ENCODE measurements at places on chromosomes 11 and 22. TPM values are rescaled to one million over a fixed set of nuclear protein-coding genes. Genes with fewer than 3 reads are reported as not detected.

GGTLC3 gene
- total RNA-seq, result not detected

CARD18 gene
- not detected for total RNA-seq

TBX1 gene
- total RNA-seq, result not detected

KRTAP5-7 gene
- not detected for total RNA-seq

GRCh38 chr11:110299006-110299785 lies 2.8 kb upstream of the RDX start:
- no peak overlapping the region for H3K27ac ChIP-seq
- DNase-seq, result peak; percentile 61
- H3K4me3 ChIP-seq, result peak overlapping the region; percentile 43
- peaks cover 3% of the 10 kb centered on the region for H3K4me1 ChIP-seq

GRCh38 chr11:118078911-118079411 lies 2.1 kb downstream of the TMPRSS4 start:
- no peaks in the 10 kb centered on the region for H3K27me3 ChIP-seq
- no peak overlapping the region for H3K4me3 ChIP-seq
- peak overlapping the region; percentile 29 for H3K27ac ChIP-seq
- DNase-seq, result no peak

DNA sequence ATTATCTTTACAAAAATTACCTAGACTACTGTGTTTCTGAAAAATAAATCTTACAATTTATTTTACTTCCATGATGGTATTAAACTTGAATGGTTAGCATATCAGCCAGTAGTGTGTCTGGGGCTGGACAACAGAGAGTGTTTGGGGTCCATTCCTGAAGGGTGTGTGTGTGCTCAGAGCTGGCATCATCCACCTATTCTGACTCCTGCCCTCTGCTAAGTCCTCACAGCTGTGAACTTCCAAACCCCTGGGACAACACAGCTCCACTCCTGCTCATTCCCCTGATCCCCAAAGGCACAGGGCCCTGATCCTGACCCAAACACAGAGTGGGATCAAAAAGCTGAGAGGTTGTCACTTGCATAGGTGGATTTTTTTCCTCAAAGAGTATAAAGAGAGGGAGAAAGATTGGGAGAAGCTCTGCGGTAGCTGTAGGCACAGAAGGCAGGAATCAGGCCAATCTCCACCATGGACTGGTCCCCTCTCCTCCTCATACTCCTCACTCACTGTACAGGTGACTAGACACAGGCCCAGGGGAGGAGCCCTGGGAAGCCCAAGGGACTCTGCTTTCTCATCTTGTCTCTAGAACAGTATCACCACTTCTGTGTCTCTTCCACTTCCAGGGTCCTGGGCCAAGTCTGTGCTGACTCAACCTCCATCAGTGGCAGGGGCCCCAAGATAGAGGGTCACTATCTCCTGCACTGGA lies 55.7 kb upstream of the TOP3B start:
- H3K4me1 ChIP-seq, result no peaks in the 10 kb centered on the region
- H3K27me3 ChIP-seq, result peaks cover 52% of the 10 kb centered on the region
- H3K4me3 ChIP-seq, result no peak overlapping the region

DNA sequence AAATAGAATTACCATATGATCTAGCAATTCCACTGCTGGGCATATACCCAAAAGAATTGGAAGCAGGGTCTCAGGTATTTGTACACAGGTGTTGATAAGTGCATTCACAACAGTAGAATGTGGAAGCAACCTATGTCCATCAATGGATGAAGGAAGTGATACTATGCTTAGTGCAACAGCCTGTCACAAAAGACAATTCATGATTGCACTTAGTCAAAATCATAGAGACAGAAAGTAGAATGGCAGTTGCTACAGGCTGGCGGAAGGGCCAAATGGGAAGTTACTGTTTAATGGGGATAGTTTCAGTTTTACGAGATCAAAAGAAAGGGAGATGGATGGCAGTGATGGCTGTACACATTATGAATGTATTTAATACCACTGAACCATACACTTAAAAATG lies 42.0 kb downstream of the SGSM3 start:
- no peak overlapping the region for H3K4me3 ChIP-seq
- H3K27me3 ChIP-seq, result no peaks in the 10 kb centered on the region
- H3K27ac ChIP-seq, result no peak overlapping the region
- H3K4me1 ChIP-seq, result no peaks in the 10 kb centered on the region
- DNase-seq, result no peak

- no peak overlapping the region for H3K4me3 ChIP-seq
- no peaks in the 10 kb centered on the region for H3K4me1 ChIP-seq
- H3K27ac ChIP-seq, result no peak overlapping the region
- no peaks in the 10 kb centered on the region for H3K27me3 ChIP-seq
- DNase-seq, result no peak
- H3K36me3 ChIP-seq, result no peaks in the 10 kb centered on the region
Observed at GRCh38 chr11:110374921-110375320, 54.8 kb upstream of the FDX1 start.

DNA sequence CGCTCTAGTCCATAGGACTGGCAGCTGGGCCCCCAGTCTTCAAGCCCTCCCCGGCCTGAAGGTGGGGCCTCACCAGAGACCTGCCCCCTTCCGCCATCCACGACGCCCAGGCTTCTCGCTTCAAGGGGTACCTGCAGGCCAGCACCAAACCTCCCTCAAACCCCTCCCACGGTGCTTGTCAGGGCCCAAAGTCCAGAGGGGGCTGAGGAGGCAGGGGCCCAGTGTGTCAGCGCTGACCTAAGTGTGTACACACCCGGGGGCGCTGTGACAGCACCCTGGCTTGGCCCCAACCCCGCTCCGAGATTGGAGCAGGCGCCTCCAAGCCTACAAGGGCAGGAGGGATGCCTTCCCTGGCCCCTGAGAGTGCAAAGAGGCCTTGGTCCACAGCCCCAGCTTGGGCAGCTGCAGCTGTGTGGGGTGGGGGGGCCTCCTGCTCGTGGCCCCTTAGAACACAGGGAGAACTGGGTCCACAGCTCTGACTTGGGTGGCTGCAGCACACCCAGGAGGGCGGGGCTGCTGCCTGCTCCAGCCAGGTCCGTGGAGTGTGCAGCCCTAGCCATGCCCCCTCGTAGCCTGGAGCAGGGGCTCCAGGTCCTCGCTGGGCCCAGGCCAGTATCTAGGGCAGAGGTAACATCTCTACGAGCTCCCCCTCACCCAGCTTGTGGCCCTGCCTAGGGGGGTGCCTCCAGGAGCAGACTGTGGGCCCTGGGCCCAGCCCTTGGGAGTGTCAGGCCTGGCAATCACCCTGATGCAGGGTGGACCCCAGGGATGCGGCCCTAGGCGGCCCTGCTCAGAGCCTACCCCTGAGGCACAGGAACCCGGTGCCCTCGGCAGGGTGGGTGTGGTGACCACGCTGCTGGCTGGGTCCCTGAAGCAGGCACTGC lies 4.9 kb downstream of the SBF2 start:
- no peak overlapping the region for H3K4me3 ChIP-seq
- H3K36me3 ChIP-seq, result no peaks in the 10 kb centered on the region
- no peaks in the 10 kb centered on the region for H3K27me3 ChIP-seq
- H3K4me1 ChIP-seq, result no peaks in the 10 kb centered on the region

- H3K4me1 ChIP-seq, result no peaks in the 10 kb centered on the region
- peak; percentile 5 for DNase-seq
- H3K4me3 ChIP-seq, result no peak overlapping the region
- H3K36me3 ChIP-seq, result no peaks in the 10 kb centered on the region
- H3K27me3 ChIP-seq, result peaks cover 6% of the 10 kb centered on the region
Observed at GRCh38 chr11:134487696-134488095, 75.7 kb upstream of the B3GAT1 start.

DNA sequence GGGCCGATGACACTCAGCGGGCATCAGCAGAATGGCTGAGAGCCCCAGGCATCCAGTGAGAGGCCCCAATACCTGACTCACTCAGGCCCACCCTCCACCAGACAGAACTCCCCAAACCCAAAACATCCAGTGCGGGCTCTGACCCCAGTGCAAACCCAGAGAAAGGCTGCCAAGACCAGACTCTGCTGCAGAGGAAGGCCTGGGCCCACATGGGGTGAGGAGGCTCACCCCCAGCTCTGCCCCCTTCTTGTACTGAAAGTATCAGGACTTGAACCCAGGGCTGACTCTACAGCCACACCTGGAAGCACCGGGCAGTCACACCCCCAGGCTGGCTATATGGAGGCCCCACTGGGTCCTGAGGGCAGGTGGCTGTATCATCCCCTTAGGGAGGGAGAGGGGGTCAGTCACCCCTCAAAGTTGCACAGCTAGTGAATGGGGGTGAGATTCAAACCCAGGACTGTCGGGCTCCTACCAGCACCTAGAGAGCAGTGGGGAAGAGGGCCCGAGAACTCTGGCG lies 49.3 kb downstream of the IGLL1 start:
- H3K36me3 ChIP-seq, result no peaks in the 10 kb centered on the region
- H3K4me3 ChIP-seq, result no peak overlapping the region
- peaks cover 30% of the 10 kb centered on the region for H3K4me1 ChIP-seq
- no peaks in the 10 kb centered on the region for H3K27me3 ChIP-seq

DNA sequence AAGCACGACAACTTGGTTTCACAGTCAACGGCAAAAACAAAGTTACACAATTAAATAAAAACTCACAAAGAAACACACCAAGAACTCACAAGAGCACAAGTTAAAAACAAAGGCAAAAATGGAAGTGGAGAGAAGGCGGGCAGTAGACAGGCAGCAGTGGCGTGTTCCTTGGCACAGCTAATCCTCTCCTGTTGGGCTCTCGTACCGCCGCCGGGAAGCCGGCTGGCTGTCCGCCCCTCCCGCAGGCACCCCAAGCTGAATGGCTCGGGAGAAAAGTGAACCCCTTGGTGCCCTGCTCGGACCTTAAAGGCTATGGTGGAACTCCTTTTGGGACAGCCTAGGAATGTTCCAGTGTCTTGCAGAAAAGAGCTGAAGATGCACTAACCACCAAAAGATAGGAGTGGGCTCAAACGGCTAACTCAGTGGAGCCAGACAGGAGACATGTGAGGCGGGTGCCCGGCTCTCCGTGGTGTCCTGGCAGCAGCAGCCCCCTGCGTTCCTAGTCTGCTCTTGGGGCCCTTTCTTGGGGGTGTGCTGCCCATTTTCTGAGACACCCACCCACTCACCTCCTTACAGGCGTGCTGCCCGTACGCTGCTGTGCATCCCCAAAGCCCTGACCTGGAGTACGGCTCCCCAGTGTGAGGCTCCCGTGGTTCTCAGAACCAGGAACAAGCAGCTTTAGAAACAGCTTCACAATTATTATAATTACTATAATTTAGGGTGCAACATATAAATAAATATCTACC lies 86.1 kb upstream of the BID start:
- peaks cover under 1% of the 10 kb centered on the region for H3K4me1 ChIP-seq
- H3K27ac ChIP-seq, result no peak overlapping the region
- H3K27me3 ChIP-seq, result no peaks in the 10 kb centered on the region
- peaks cover 16% of the 10 kb centered on the region for H3K36me3 ChIP-seq
- no peak overlapping the region for H3K4me3 ChIP-seq

DNA sequence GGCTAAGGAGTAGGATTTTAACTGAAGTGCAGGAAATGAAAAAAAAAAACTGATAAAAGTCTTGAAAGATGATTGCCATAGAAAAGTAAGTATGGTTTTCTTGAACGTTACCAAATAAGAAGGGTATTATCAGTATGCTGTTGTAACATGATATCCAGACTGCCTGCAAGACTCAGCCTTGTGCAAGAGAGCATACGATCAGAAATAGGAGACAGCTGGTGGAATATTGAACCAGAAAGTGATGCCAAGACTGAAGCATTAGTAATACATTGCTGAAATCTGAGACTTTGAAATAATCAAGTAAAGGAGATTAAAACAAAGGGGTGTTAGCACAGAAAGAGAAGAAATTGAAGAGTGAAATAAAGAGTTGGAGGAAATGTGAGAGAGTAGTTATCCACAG lies 452.7 kb upstream of the CNTN5 start:
- no peak overlapping the region for H3K27ac ChIP-seq
- H3K27me3 ChIP-seq, result no peaks in the 10 kb centered on the region
- no peaks in the 10 kb centered on the region for H3K4me1 ChIP-seq
- no peak overlapping the region for H3K4me3 ChIP-seq
- no peaks in the 10 kb centered on the region for H3K36me3 ChIP-seq

GRCh38 chr22:27222178-27222577 lies 564.8 kb downstream of the MIAT start:
- no peaks in the 10 kb centered on the region for H3K36me3 ChIP-seq
- no peak for DNase-seq
- H3K4me3 ChIP-seq, result no peak overlapping the region
- H3K4me1 ChIP-seq, result no peaks in the 10 kb centered on the region
- H3K27me3 ChIP-seq, result no peaks in the 10 kb centered on the region

- no peak overlapping the region for H3K4me3 ChIP-seq
- DNase-seq, result no peak
- H3K27ac ChIP-seq, result no peak overlapping the region
- no peaks in the 10 kb centered on the region for H3K27me3 ChIP-seq
- no peaks in the 10 kb centered on the region for H3K36me3 ChIP-seq
Observed at GRCh38 chr11:109851780-109852390, 241.3 kb upstream of the ZC3H12C start.

DNA sequence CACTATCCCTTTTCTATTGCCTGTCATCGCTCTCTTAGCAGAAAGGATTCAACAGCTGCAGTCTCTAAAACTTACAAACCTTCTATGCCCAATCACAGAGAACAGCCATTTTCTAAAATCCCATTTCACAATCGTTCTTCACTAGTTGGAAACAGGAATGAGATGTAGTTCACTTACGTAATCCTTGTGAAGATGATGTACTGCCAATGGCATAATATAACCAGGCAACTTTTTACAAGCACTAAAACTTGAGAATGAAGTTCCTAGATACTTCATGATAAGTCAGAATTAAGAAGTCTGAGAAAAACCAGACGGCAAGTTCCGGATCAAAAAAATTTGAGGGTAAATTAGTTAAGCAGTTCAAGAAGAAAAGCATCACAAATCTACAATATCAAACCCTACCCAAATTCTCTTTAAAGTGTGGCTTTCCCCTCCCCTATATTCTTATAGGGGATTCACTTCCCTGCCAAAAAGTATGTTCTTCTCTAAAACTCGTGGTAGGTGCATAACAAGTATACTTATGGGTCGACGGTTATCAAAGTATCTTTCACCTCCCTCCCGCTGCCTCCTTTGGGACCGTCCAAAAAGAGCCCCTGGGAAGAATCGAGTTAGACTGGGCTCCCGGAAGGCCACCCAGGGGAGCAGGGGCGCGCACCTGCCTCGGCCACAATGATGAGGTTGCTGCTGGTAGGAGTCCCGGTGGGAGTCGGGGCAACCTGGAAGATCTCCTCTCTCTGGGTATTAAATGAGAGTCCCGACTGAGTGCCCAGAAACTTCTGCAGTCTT lies 666 bp downstream of the MSANTD4 start:
- no peak for DNase-seq
- H3K27ac ChIP-seq, result peak overlapping the region; percentile 65
- no peaks in the 10 kb centered on the region for H3K4me1 ChIP-seq
- no peaks in the 10 kb centered on the region for H3K36me3 ChIP-seq

Data from endodermal cell (in vitro differentiated cells).